ENCODE measurements at places on chromosomes 16 and 17.

DNA sequence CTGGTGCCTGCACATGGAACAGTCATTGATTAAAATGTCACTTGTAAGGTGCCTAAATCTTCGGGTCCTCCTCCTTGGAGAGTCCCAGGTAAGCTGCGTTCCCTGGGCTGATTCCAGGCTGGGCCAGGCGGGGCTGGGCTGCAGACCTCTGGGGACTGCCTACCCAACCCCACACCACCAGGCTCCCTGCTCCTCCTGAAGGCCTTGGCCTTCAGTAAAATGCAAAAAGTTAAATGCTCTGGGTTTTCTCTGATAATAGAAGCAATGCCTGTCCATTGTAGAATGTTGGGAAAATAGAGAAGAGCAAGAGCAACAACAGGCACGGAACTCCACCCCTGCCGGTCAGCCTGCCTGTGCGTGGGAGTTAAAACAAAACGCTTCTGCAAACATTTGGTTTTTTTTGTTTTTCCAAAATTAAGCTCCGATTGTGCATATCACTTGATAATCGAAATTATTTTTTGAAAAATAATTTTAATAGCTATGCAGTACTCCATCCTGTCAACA lies 363.9 kb downstream of the SEC14L1 start:
- DNase-seq = no peak

DNA sequence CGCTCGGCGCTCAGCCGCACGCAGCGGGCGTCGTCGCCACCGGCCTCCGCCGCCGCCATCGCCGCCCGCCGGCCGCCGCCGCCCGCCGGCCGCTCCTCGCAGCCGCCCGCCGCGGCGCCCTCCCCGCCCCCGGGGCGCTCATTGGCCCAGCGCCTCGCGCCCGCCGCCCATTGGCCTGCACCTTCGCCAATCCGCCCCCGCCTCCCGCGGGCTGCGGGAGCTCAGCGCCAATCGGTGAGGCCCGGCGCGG lies at the start of gene PGP:
Gene PGP, minus strand, starts transcription at position 122 of the 250 bp plus-strand sequence. Its CDS starts 63 bp downstream, at position 59.
- no peak for DNase-seq

DNA sequence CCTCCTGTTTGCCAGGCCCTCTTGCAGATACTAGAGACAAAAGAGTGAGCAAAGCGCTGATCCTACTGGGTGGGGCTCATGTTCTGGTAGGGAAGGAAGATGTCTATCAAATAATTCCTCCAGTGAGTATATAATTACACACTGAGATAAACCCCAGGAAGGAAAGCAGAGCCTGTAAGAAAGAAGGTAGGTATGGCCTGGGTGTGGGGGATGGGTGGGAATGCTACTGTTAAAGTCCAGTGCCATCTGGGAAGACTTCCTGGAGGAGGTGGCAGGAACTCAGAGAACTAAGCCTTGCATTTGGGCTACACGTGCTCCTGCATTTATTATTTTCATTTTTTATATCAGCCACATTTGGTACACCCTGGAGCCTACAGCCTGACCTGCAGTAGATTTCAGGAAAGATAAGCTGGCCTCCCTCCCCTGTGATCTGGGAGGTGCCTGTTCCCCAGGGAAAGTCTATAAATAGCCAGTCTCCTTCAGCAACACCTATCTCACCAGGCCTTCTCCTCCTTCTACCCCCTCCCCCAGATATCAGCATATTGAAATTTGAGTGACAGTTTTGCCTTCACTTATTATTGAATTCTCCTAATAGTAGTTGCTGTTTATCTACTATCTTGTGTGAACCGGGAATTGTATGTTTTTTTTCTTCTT lies 11.5 kb downstream of the ATP2C2 start:
- DNase-seq = no peak

GRCh38 chr17:56641894-56642293 lies 48.4 kb downstream of the NOG start:
- DNase-seq = no peak

DNA sequence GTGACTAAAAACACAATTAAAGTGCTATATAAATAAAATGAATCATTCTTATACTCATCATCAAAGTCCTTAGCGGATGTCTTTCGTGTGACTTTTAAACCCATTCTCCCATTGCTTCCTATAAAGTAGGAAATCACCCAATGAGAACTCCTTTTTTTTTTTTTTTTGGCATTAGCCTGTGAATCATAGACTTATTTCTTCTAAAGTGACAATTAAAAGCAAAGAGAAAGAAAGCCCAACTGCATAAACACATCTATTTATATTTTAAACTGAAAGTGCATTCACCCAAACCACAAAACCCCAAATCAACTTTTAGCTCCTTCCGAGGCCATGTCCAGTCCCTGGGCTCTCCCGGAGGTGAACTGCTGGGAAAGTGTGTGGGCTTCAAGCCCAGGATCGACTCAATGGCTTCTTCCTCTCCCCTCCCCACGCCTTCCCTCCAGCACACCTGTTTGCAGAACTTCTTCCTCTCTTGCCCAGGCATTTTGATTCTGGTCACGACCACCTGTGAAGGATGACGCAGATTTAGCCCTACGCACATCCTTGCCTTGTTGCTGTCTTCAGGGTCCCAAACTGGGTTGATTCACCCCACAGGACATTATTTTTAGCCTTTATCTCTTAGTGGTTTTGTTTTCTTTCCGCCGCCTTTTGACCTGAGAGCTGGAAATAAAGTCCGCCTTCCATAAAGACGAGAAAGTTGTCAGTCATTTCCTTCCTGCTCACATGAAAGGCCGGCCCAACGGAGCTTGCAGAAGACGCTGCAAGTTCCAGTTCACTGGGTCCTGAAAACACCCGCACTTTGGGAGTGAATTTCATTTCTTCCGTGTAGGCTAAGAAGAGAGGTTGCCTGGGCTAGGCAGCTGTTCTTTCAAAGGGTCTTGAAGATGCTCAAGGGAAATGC lies 166.8 kb downstream of the MAP2K6 start:
- no peak for DNase-seq

- no peak for DNase-seq
Measured at GRCh38 chr17:59506894-59507726, 58.3 kb upstream of the DHX40 start.

- DNase-seq = no peak
Measured at GRCh38 chr16:84868829-84869472, 49.2 kb downstream of the CRISPLD2 start.

- no peak for DNase-seq
Measured at GRCh38 chr17:10843811-10844210, 5.9 kb upstream of the PIRT start.

- DNase-seq = no peak
Measured at GRCh38 chr17:2545393-2545792, 33.7 kb upstream of the METTL16 start.

GRCh38 chr16:15830832-15831451 lies 25.9 kb downstream of the MYH11 start:
- DNase-seq = no peak

DNA sequence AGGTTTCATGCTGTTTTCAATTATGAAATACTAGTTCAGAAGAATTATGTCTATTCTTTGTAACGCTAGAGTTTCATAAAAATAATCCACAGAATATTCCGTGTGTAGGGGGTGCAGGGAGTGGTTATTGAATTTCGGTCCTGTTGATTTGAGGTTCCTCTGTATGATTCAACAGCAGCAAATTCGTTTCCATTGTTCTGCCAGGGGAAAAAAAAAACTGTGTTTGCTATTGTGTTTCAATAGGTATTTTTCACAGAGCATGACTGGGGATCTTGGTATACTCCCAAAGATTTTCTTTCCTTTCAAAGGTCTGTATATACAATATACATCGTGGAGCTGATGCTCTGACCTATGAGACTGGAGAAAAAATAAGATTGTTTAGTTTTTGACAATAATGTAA lies 15.8 kb downstream of the SHISA9 start:
- no peak for DNase-seq

DNA sequence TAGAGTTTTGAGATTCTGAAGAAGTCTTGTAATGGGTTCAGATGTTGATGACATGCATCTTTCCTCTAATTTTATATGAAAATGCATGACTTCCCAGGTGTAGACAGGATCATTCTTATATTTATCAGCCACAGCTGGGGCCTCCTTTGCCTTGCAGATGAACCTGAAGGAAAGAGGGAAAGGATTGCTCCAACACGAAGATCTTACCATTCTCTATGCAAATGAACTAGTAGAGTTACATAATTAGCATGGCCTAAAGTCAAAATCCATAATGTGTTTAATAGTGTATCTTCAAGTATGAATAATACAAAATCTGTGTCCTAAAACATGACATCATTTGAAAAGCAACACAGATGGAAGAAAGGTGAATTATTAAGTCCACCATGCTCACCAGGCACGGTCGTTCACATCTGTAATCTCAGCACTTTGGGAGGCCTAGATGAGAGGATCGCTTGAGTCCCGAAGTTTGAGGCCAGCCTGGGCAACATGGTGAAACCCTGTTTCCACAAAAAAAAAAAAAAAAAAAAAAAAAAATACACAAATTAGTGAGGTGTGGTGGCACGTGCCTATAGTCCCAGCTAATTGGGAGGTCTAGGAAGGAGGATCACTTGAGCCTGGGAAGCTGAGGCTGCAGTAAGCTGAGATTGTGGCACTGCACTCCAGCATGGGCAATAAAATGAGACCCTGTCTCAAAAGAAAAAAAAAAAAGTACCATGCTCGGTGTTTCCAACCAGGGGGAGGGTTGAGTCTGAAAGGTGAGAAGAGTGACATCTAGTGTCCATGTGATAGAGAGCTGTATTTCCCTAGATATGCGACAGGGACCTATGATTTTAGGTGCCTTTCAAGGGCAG lies 6.3 kb downstream of the VWA3A start:
- DNase-seq = no peak

DNA sequence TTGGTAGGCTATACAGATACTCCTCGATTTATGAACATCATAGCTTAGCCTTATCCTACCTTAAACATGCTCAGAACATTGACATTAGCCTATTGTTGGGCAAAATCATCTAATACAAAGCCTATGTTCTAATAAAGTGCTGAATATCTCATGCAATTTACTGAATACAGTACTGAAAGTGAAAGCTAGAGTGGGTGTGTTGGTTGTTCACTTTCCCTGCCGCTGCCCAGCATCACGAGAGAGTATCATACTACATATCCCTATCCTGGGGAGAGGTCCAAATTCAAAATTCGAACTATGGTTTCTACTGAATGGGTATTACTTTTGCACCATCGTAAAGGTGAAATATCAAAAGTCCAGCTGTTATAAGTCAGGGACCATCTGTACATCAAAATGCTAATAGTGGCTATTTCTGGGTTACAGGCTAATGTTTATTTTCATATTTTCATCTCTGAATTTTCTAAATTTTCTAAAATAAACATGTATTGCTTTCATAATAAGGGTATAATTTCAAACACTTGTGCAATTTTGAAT lies 54.5 kb downstream of the NACA2 start:
- DNase-seq = no peak

DNA sequence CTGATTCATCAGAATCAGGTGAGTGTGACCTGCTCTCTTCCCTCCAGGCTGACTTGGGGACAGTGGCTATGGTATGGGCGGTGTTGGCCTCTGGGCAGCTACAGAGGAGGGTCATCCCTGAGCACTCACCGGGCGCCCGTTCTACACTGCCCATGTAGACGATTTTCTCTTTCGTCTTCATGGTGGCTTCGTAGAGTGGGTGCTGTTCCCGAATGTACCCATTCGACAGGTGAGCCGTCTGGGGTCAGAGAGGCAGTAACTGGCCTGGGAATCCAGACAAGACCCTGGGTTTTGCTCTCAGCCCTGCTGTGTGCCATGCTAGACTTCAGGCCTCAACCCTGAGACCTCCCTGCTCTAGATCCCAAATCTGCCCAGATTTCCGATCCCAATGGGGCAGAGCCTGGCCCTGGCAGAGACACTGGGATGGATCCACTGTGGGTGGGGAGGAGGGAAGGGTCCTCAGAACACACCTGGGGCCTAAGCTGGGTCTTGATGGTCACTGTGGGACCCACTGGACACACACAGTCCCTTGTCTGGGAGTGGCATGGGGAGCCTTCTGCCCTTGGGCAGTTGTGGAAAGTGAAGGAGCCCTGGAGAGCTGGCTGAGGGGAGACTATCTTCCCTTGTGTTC lies 13.2 kb downstream of the USP6 start:
- DNase-seq = no peak
